NCI-H1105 (cell line): ENCODE measurements at places on chromosomes 2 and 18.

DNA sequence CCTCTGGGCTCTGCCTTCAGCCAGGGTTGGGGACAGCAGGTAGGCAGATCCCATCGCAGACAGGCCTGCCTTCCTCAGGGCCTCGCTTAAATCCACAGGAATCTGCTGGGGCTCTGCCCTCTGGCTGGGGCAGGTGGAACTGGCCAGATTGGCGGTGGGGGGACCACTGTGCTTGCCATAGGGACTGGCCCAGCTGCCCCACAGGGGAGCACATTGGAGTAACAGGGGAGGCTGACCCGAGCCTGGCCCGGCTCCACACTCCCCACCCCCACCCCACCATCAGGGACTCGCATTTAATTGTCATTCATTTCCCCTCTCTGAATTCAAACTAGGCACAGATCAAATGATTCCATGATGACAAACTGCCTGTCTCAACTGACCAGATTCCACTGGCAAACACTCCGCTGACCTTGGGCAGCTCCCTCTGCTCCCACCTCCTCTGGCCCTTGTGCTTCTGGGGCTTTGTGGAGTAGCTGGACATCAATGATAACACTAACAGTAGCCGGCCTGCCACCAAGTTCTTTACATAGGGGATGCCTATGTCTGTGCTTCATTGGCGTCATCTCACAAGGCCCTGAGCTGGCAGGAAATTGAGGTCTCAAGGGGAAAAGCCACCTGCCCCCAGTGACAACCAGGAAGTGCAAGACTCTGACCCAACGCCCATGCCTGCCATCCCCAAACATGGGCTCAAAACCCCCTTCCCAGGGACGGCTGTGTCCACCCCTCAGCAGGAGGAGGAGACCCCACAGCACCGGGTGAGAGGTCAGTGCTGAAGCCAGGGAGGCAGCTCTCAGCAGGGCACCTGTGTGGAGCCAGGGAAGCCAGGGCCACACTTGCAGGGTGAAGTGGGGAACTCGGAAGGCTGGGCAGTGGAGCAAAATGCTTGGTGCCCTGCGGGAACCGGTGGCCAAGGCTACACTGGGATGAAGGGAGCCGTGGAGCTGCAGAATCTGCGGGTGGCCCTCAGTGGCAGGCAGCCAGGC lies 2.1 kb upstream of the B3GNT7 start:
- DNase-seq, result no peak

- DNase-seq, result no peak
Measured at GRCh38 chr2:231514951-231515297, 15.3 kb downstream of the NMUR1 start.

DNA sequence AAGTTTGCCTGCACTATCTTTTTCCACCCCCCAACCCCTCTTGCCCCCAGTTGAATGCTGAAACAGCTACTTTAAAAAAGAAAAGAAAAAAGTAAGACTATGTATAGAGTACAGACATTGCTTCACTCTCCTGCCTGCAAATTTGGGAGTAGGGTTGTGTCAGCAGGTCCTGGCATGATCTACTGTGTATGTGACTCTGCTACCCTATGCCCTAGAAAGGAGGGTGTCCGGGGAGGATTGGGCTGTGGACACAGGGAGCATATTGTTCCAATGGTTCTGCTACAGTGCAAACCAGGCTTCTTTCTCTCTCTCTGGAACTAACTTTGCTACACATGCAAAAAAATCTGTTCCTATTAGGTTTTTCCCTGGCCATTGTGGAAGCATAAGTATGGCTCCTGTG lies 9.9 kb upstream of the ZEB2 start:
- DNase-seq, result no peak

GRCh38 chr2:98730053-98730706 lies 752 bp downstream of the MGAT4A start:
- peak; percentile 39 for DNase-seq

DNA sequence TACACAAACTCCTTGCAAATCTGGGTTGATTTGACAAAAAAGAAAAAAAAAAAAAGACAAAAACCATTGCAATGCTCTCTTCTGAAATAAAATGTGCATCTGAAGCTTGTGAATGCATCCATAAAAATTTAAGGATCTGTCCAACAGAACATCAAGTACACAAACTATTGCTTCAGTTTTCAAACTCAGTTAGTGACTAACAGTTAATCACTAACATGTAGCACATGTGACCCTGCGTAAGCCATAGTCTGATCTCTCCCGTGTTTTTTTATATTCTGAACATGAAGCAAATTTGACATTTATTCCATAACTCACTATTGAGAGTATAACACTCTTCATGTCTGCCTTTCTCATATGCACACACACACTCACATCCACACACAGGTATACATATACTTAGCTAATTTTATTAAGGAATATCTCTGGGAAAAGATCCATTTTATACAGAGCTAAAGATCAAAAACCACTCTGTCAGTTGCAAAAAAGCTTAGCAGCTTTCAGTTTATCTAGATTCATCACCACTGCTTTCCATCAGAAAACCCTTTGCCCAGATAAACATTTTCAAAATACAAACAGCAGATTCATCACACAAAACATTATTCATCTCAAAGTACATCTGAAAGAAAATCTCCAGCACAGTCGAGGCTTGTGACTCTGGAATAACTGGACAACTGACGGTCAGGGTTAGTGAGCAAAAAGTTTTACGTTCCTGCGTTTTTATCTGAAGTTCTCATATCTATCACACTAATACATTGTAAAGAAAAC lies 1000.4 kb upstream of the ACVR2A start:
- DNase-seq, result no peak

DNA sequence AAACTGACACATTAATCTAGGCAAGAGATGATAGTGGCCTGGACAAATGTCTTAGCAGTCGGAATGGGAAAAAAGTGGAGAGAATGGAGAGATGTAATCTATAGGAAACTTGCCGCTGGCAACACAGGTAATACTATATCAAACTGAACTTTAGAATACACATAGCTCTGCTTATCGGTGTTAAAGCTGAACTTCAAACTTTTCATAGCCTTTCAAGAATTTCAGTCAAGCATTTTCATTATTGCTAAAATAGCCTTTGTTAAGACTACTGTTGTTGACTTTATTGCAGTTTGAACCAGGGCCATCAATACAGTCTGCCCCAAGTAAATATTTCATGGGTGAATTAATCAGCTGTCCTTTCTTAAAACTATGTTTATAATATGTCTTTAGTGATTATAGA lies 12.9 kb upstream of the CHST9 start:
- DNase-seq, result no peak

DNA sequence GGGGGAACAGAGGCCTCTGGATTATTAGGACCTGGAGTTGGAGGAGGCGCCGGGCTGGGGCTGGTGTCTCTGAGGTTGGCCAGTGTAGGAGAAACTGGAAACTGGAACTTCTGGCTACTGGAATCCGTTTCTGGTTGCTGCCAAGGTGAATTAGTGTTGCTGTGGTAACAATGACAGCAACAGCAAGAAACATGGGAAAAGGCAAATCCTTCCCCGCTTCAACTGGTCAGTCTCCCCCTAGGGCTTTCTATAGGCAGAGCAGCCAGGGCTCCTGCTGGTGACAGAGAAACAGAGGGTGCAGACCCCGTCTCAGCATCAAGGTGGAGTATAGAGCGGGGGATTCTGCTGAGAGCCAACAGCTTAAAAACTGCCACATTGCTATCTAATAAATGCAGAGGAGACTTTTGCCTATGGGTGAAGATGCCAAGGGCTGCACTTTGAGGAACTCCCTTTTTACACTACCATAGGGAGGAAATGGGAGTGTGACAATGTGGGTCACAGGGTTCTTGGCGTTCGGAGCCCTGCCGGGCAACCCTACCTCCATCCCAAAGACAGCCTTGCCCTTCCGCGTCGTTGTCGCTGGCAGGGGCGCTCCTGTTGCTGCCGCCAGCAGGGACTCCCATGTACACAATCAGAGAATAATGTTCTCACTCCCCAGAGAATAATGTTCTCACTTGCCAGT lies 81.4 kb upstream of the CABLES1 start:
- DNase-seq, result no peak

DNA sequence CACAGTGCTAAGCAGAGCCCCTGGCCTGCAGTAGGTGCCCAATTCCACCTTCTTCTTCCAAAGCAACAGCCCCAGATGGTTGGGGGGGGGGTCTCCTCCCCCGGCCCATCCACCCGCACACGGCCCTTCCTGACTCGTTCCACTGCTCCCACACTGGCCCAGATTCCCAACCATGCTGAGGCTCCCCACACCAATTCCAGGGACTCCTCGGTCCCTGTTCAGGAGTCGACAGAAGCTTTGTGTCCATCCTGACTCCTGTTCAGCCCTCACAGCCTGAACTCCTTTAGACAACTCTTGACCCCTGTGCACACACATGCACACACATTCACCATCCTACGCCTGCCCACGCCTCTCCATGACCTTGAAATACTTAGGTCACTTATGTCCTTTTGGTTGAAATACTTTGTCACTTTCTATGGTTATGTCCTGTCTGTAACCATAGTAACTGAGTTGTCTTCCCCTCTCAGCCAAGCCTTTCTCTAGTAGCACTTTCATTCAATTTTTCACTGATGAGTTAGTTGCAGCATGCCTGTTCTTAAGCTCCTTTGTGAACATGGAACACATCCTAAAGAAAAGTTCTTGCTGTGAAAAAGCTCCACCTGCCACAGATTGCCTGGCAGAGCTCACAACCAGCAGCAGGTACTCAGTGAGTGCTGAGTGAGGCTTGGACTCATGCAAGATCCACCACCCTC lies 225.8 kb downstream of the SEPTIN10 start:
- no peak for DNase-seq

- no peak for DNase-seq
Measured at GRCh38 chr2:217787160-217787877, 215.5 kb downstream of the TNS1 start.

DNA sequence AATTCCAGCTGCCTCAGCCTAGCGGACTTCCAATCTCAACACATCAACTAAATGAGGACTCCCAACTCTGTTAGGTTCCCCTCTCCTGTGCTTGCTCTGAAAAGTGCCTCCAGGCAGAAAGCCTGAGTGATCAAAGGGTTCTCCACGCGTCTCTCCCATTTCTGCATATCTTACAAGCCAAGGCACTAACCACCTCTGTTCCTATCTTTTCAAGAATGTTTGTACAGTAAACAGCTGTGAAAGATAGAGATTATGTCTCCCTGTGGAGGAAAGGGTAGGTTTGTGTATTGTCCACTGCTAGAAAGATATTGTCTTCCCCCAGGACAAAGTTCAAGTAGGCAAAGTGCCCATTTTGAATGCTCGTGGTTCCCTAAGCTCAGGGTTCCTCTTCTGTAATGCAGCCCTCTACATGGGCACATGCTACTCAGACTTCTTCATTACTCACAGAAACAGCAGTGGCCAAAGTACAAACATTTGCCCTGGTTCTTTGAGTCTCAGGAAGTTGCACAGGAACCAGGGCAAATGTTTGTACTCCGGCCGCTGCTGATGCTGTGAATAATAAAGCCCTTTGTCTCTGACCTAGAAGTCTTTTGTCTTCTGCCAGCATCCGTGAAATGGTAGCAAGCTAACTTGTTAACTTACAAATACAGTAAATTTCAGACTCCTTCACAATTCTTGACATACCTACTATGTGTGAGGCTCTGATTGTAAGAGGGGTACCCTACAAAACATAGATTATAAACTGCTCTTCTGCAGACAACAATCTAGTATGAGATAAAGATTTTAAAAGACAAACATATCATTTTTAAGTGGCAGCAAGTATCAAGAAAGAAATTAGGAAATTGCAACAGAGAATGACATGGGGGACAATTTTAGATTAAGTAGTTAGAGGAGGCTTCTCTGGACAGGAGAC lies 44.5 kb downstream of the PKDCC start:
- no peak for DNase-seq

- DNase-seq, result no peak
Measured at GRCh38 chr2:159172403-159172802, 114.1 kb downstream of the WDSUB1 start.

DNA sequence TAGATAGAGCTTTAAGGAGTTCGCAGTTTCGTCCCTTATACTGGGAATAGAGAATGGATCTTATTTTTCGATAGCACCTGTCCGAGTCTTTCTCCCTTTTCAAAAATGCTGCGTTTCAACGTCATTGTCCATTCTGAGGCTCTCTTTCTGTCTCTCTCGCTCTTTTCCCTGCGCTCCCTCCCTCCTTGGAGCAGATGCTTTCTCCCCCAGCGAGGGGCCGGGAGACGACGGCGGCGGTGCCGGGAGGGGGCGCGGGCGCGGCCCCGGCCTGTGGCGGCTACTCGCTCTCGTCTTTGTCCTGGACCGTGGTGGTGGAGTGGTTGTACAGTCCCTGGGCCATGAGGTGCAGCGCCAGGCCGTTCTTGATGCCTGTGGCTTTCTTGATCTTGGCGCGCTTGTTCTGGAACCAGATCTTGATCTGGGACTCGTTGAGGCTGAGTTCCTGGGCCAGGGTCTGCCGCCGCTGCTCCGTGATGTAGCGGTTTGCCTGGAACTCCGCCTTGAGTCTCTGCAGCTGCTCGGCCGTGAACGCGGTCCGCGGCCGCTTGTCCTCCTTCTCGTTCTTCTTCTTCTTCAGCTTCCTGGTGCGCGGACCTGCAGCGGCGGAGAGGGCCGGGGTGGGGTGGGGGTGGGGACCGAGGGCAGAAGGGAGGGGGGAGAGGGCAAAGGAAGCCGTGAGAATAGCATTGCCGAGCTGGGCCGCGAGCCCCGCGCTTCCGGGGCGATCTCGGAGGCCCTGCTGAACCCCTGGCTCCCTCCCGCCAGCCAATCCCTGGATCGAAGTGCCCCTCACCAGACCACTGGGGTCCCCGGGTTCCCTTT lies 4.6 kb downstream of the EN1 start:
- DNase-seq, result no peak

DNA sequence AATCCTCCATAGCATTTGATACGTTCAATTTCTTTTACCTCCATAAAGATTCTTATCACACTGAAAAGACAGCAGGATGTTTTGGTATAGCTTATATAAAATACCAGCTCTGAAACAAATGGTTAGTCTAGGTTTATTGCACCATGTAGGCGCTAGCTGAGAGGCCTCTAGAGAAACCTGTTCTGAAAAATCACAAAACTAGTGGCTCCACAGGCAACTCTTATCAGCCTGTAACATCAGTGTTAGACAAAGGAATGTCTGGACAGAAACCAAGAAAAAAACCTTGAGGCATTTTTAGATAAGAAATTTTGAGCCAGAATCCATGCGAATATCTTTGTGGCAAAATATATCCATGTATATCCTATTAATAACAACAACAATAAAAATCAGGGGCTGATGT lies 440.4 kb upstream of the MAP2 start:
- DNase-seq, result no peak

DNA sequence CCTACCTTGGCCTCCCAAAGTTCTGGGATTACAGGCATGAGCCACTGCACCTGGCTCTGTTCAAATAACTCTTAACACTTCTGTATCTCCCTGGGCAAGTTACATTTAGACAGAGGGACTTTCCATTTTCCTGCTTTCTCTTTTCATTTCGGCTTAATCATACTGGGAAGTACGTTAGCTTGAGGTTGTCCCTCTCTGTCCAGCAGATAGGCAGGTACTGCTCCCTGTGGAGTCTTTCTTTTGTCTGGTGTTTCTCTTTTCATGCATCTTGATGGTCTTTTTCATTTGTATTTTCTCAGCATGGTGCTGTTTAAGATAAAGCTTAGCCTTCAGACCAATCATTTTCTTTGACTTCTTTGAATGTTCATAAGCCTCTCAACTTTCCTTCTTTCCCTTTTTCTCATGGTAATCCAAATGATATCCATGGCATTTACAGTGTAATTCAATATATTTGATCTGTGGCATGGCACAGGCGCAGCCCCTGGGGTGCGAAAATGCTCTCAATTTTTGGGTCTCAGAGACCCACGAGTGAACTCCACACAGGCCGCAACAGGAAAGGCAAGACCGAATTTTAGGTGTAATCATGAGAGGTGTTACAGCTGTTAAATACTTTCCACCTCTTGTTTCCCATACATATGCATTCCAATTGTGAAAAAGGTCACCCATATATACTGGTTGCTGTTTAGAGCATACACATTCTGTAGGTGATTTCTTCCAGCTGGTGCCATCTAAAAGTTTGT lies 99.9 kb upstream of the MYO3B start:
- DNase-seq, result no peak

- no peak for DNase-seq
Measured at GRCh38 chr18:13613099-13613498, 113.3 kb downstream of the FAM210A start.
